ENCODE measurements at places on chromosomes 3 and 15.

DNA sequence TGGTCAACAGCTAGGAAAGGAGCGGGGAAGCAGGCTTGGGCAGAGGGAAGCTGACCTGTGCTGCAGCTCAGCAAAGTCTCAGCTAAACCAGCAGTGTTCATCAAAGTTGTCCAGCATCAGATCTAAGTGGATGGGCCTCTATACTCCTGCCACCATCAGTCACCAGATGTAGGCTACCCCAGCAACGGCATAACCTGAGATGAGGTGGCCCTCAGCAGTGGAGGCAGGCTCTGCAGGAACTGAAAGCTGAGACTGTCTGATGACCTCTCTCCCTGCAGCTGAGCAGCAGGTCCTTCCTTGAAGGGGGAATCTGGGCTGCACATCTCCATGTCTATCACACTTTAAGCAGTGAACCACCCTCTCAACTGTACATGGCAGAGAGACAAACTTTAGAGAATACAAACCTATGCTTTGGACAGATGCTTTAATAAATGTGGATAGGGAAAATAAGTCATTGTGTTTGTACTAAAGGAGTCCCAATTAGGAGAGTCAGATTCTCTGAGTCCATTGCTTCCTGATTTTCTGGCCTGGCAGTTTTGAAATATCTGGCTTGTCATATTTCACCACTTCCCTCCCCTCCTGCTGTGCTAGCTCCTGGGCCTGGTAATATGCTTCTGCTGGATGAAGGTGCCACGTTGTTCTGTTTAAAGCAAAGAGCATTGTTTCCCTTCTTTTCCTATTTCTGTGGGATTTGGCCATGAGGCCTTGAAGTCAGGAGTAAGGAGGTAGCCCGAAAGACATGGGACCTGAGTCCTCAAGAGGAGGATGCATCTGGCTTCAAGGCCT is 11.1 kb upstream of the PSTPIP1 start:
- no peak for DNase-seq

- DNase-seq, result no peak
These were observed 16.3 kb upstream of the RAB7A start for GRCh38 chr3:128709506-128710210.

DNA sequence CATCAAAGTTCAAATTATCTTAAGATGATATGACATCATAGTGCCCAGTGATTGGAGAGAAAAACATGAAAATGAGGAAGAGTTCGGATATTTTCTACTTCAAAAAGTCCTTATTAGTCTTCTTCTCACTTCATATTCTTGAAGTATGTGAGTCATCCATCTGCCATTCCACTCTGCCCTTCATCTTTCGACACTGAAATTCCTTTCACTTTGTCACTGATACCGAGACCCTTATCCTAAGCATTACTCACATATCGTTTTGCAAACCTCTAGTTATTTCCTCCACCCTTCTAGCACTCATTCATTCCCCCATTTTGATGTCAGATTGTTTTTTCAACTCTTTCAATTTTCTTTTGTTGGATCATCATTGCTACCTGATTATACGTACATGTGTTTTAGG is 4.0 kb downstream of the OR5H14 start:
- DNase-seq, result no peak

GRCh38 chr15:32738666-32739065 is 20.9 kb downstream of the GREM1 start:
- no peak for DNase-seq

DNA sequence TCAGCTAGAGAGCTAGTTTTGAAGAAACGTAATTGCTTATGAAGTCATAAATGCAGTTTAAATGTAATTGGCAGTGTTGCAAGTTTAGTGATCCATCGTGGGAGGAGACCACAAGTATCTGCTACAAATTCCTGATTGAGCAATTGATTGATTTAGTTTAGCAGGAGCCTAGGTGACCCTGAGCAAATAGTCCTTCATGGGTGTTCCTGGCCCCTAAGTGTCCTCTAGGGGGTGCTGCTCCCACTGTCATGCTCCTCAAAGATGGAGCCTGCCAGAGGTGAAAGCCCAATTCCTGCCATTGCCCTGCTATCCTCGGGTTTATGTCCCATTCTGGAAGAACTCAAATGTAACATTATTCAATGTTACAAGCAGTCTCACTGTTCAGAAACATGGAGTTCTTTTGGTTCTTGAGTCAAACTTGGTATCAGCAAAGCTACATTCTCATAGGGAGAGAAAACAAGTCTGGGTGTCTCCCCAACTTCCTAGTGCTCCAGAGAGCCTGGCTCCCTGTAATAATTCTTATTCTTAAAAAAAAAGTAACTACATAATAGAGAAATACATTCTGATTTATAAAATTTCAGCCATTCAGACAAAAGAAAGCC is 29.8 kb upstream of the SENP5 start:
- DNase-seq, result peak; percentile 69

DNA sequence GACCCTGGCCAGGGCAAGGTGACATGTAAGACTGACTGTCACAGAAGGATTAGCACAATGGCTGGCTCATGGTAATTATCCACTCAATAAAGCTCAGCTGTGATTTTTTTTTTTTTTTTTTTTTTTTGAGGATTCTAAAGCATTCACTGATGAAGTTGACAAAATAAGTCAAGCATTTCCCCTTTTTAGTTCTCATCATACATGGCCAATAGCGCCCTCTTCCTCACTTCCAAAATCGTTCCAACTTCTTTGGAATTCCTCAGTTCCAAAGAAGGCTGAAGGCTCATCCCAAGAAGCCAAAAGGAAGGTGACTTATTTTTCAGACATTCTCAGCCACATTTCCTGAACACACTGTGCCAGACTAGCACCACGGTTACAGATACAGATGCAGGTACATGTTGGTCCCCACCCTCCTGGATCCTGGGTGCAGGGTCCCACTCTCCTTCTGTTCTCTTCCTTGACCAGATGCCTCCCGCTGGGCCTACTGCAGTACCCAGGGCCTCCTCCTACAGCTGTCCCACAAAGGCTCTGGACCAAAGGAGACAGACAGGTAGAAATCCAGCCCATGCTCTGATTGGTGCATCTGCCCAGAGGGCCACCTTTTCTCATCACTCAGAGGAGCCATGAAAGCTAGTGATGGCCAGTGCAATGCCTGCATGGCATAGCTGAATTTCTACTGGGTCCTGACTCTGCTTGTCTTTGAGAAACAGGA is 202.6 kb downstream of the UACA start:
- DNase-seq, result no peak

DNA sequence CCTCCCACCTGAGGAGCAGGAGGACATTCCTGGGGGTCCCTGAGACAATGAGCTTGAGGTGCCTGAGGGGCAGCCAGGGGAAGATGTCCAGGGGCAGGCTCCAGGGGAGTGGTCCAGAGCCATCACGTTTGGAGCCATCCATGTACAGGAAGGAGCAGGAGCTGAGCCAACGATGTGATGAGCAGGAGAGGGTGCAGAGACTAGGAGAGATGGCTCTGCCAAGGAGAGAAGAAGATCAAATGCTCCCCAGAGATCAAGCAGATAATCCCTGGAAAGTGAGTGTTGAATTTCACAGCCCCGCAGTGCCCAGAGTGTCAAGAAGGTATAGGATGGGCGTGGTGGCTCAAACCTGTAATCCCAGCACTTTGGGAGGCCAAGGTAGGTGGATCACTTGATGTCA is 97.8 kb upstream of the HERC1 start:
- DNase-seq, result no peak

DNA sequence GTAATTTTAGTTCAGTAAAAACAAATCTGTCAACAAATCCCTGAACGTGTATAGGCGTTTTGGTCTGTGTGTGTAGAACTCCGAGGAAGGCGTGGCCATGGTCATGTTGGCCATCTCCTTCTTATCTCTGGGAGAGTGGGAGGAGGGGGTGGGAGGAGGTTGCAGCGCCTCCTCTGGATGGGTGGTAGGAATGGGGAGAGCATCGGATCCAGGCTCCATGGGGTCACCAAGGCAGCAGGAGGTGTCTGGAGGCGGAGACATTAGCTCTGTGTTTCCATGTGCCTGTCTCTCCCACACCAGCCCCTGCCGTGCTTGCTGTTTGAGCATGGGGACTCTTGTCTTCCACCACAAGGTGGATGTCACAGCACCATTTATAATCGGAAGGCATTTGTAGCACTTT is 34.5 kb upstream of the TRPM1 start:
- no peak for DNase-seq

DNA sequence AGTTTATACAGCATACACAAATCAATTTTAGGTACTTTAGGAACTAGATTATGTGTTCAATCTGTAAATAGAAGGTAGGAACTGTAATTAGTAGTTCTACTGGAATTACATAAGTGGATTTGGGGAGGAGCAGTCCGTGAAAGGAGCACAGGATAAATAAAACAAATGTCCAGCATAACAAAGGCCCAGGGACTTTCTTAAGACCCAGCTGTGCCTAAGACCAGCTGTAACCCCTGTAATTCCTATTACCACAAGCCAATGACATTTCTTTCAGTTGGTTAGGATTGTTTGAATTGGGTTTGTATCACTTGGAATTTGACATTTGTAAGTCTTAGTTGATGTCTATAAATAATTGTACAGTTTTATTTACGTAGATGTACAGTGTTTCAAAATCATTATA is 4.8 kb upstream of the ZBTB20 start:
- DNase-seq, result no peak

GRCh38 chr15:41989573-41990242 is 17.4 kb upstream of the EHD4 start:
- peak; percentile 81 for DNase-seq

- no peak for DNase-seq
These were observed 25.4 kb upstream of the CHMP2B start for GRCh38 chr3:87201727-87202126.

GRCh38 chr15:60973637-60974415 is 255.3 kb downstream of the RORA start:
- no peak for DNase-seq

DNA sequence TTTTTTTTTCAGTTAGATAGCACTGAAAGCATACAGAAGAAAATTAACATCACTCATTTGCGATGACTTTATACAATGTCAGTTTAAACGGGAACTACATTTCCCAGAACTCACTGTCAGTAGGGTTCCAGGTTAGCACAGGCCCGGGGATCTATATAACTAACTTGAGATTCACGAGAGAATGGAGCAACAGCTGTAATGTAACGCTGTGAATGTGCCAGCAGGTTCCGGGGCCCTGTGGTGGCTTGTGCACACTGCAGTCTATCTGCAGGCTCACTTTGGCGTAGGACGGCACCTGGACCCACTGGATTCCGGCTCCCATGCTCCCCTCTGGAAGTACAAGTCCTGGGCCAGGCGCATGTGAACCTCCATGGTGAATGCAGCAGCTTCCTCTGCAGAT is 19.4 kb downstream of the CCR1 start:
- no peak for DNase-seq

GRCh38 chr3:52178537-52178936 is 19.4 kb upstream of the ALAS1 start:
- no peak for DNase-seq

DNA sequence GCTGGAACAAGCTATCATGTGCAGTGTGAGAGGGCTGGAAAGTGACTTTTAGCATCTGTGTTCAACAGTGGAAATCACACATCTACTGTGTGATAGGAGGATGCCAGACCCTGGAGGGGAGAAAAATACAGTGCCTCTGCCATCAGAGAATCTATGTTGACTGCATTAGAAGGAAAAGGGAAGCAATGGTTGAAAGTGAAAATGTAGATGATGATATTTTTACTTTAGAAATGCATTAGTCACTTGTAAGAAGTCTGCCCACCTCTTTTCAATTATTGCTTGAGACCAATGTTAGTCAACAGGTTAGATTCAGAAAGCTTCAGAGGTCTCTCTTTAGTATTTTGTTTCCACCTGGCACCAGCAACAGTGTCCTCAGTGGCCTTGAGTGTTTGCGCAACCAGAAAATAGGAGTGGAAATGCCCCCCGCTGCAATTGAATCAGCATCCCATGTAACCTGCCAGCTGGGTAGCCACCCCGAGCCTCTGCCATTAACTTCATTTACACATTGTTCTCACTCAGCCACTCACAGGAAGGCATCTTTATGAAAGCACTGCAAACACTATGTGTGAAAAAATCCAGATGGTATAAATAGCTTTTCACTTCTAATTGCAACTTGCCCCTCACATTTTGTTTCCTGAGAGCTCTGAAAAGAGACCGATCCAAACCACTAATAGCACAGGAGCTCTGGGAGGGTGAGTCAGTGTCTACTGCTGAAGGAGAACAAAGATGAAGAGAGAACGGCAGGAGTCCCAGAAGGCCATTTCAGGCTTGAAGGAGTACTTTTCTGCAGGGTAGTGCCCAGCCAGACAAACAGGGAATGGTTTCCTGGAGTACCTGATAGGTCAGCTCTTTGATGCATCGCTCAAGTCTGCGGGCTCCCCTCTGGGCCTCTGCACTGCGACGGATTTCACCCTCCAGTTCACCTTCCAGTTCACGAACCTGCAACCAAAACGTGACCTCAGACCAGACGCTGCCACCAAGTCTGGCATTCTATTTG is 92.1 kb downstream of the HHLA2 start:
- DNase-seq, result no peak

GRCh38 chr3:127886231-127886955 is 28.6 kb upstream of the KBTBD12 start:
- no peak for DNase-seq

DNA sequence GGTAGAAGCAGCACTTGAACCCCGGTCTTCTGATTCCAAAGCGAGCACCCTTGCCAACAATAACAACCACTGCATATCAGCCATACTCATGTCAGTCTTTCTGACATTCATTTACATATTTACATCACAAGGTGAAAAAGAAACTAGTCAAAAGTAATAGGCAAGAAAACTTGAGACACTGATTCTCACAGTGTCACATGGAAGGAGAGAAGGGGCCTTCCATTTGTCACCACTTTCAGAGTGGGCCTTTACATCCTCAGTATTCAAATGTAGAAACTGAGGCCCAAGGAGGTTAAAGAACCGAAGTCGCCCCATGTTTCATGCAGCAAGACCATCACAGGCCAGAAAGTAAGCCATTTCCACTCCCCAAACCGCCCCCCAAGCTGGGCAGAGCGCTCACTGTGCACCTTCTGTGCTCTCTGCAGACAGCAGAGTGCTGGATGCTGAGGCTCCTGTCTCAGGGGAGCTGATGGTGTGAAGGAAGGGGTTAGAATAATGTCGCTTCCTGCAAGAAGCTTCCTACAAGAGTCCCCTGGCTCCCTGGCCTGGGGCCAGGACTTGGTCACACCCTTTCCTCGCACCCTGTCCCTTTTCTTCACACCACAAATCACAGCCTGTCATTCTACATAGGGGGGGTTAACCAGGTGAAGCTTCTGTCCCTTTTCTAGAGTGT is 260.1 kb downstream of the UACA start:
- DNase-seq, result no peak
